ENCODE measurements at places on chromosomes 16 and 17. TPM values are rescaled to one million over a fixed set of nuclear protein-coding genes. Genes with fewer than 3 reads are reported as not detected.
A peak's percentile ranks its signal among the peaks of the same experiment; 100 is the strongest.

LPO gene
- 0.27 TPM for total RNA-seq

ATP1B2 gene
- 1.0 TPM for total RNA-seq

GNAO1 gene
- total RNA-seq: 1.4 TPM

- H3K27ac ChIP-seq: no peak overlapping the region
- no peak overlapping the region for H3K4me3 ChIP-seq
- peaks cover 78% of the 10 kb centered on the region for H3K27me3 ChIP-seq
- no peak for DNase-seq
- peaks cover 4% of the 10 kb centered on the region for H3K4me1 ChIP-seq
Observed at GRCh38 chr17:48637323-48638260, 11.4 kb upstream of the HOXB9 start.

- no peak within 1 kb of the TSS for H3K27ac ChIP-seq
- peak within 1 kb of the TSS; percentile 13 for H3K4me3 ChIP-seq
- DNase-seq: no peak
- no peaks in the 10 kb centered on the region for H3K36me3 ChIP-seq
- peaks cover 20% of the 10 kb centered on the region for H3K4me1 ChIP-seq
Observed at GRCh38 chr16:50692999-50693781, at the start of gene NOD2. Gene NOD2, plus strand, starts transcription at chr16:50693606. Its CDS starts 5,890 bp downstream, at chr16:50699496.

- H3K27me3 ChIP-seq: no peaks in the 10 kb centered on the region
- no peak overlapping the region for H3K4me3 ChIP-seq
- no peaks in the 10 kb centered on the region for H3K36me3 ChIP-seq
- H3K4me1 ChIP-seq: peaks cover 45% of the 10 kb centered on the region
Observed at GRCh38 chr17:77286641-77287431, 146.1 kb downstream of the SEC14L1 start.
